ENCODE measurements at places on chromosomes 2 and 18. TPM values are rescaled to one million over a fixed set of nuclear protein-coding genes. Genes with fewer than 3 reads are reported as not detected.
A peak's percentile ranks its signal among the peaks of the same experiment; 100 is the strongest.

GRCh38 chr2:73290049-73290839 is 3.1 kb downstream of the EGR4 start:
- DNase-seq = peak; percentile 58

GRCh38 chr18:3916082-3916481 is 466.1 kb downstream of the TGIF1 start:
- DNase-seq = no peak

DNA sequence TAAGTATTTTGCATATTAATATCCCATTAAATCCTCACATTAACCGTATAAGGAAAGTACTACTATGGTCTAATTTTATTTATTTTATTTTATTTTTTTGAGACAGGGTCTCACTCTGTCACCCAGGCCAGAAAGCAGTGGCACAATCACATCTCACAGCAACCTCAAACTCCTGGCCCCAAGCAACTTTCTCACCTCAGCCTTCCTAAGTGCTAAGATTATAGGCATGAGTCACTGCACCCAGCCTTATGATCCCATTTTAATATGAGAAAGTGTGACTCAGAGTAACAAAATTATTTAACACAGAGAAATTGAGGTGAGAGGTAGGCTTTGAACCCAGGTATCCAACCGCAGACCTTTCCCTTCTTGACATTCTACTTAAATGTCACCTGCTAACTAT is 330.0 kb upstream of the POU3F3 start:
- DNase-seq = no peak

- no peak for DNase-seq
Observed at GRCh38 chr2:120228503-120228902, 5.3 kb upstream of the TMEM185B start.

Gene VSNL1
- total RNA-seq = not detected

GRCh38 chr2:11869391-11869991 is 123.1 kb downstream of the LPIN1 start:
- no peak for DNase-seq

GRCh38 chr18:74942319-74942910 is 266.5 kb downstream of the PTGR3 start:
- peak; percentile 27 for DNase-seq

GRCh38 chr2:68971591-68972231 is 2.7 kb upstream of the GKN1 start:
- no peak for DNase-seq

Gene CCDC74B
- 1.6 TPM for total RNA-seq

GRCh38 chr18:23232331-23232730 is 97.0 kb downstream of the CABLES1 start:
- DNase-seq = no peak

Gene LAMA1
- not detected for total RNA-seq

DNA sequence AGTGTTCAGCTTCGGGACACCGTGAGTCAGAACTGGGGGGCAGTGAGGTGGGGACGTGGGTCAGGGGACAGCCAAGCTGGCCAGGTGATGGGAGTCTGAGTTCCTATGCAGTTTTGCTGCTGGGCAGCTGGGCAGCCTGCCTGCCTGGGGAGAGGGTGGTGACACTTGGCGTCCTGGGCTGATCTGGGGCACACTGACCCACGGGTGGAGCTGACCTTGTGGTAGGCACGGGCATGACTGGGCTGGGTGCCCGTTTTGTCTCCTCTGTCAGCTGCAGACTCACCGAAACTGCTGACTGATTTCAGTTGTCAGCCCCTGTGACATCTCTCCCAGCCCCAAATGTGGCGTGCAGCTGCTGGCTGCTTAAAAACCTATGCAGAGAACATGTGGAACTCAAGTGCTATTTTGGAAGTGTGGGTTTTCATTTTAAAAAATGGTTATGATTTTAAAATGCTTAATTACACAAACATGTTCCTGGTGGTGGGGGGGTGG is 32.6 kb upstream of the E2F6 start:
- peak; percentile 19 for DNase-seq

DNA sequence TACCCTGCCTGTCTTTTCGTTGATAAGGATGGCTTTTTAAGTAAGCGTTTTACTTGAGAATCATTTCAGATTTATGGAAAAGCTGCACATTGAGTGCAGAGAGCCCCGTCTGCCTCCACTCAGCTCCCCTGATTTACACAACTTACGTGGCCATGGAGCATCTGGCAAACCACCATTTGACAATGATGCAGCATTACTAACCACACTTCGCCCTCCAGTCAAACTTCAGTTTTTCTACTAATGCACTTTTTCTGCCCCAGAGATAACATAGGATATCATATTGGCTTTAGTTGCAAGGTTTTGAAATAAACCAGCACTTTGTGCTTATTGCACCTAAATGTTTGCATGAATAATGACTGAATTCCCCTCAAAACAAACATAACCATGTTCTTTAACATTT is 165.1 kb upstream of the TPO start:
- DNase-seq = no peak

GRCh38 chr2:239015901-239016675 is 168.2 kb downstream of the TWIST2 start:
- DNase-seq = no peak
